Gastroesophageal sphincter (tissue), 4 donors: ENCODE measurements at places on chromosomes 2 and 18.

- ATAC-seq = no peak
Observed at GRCh38 chr2:102513355-102513939, 40.4 kb downstream of the SLC9A4 start.

- no peak for ATAC-seq
Observed at GRCh38 chr2:176733698-176734430, 464.6 kb downstream of the MTX2 start.

- ATAC-seq = peak; percentile 33
Observed at GRCh38 chr2:46647766-46648742, 168.7 kb downstream of the TMEM247 start.

GRCh38 chr18:14924226-14924625 lies 176.3 kb downstream of the ANKRD30B start:
- ATAC-seq = no peak

DNA sequence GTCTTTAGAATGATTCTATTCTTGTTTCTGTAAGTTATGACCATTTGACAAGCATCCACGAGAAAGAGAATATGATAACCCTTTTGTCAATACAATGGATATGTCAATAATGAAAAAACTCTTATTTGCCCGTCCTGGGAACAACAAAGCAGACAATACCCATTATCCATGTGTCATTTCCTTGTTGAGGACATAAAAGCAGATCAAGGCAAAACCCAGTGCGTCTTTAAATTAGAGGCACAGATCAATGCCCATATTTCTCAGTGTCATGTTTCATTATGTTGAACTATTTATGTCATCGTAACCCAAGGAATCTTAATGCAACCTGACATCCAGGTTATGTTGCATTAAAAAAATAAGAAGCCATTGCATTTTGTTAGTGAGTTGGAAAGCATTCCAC lies 365.0 kb upstream of the CELF4 start:
- no peak for ATAC-seq

GRCh38 chr2:8204711-8205110 lies 477.1 kb upstream of the ID2 start:
- no peak for ATAC-seq

DNA sequence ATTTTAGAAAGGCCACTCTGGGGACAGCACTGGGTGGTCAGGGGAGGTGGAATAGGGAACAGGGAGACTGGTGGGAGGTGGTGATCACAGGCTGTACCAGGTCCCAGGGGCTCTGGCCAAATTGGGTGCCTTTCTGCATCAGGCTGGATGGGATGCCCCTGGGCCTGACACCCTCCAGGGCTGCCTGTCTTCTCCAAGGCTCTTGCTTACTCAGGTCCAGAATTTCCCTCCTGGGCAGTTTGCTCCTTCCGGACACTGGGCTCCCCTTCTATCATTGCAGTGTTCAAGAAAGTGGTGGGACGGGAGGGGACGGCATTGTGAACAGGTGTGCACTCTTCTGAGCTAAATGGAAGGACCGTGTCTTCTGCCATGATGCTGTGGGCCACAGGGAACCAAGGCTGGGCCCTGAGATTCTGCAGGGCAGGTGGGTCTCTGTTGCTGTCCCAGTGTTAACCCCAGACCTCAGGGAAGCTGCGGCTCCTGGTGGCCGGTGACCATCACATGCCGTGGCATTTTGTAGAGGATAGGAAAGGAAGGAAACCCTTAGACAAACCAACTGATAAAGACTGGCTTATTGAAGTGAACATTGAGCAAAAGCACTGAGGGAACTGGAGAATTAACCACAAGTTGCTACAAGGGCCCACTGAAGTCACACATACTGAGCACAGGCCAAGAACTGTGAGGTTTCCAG lies 93.7 kb upstream of the HS6ST1 start:
- ATAC-seq = no peak

GRCh38 chr2:146661473-146662096 lies 1183.2 kb upstream of the ACVR2A start:
- no peak for ATAC-seq

DNA sequence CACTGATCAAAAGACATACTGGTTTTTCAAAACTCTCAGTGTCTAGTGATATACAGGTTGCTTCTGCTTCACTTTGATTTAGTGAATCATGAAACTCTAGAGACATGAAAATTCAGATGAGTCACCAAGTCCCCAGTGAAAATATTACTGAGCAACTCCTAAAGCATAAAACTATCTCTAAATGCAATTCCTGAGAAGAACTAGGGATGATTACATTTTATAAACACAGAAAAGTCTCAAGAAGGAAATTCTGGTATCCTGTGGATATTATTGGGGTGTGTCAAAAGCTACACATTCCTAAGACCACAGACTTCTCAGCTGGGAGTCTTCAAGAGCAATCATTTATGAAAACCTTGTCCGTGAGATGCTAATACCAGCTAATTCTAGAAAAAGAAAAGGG lies 9.7 kb downstream of the LRRTM4 start:
- no peak for ATAC-seq

GRCh38 chr18:74508366-74508765 lies 12.2 kb downstream of the CNDP2 start:
- ATAC-seq = no peak
